Central memory CD8-positive, alpha-beta T cell (primary cell): ENCODE measurements at places on chromosomes 16 and 17.

DNA sequence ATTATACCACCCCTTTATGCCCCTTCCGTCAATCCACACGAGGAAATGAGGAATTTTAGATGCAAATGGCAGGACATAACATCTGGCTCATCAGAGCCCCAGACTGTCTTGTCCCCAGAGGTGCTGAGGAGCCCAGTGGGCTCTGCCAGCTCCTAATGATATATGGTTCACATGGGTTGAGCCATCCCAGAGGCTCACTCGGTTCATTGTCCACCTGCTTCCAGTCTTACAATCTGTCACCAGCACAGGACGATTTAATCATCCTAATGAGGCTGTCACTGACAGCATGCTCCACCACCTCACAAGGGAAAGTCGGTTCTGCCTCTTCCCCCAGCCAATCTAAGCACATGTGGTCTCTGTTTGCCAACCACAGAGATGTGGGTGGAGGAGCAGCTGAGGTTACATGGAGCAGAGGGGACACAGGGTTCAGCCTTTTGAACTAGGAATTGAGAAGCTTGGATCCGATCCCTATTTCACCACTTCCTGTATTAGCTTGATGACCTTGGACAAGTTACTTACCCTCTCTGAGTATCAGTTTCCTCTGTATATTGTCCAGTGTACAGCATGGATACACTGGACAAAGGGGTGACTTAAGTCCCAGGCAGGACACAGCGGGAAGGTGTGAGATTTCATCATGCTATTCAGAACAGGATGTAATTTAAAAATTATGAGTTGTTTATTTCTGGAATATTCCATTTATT lies 27.0 kb upstream of the DHX8 start:
- DNase-seq: no peak

- DNase-seq: no peak
Measured at GRCh38 chr16:2016407-2016922, 3.1 kb upstream of the NPW start.

GRCh38 chr16:77437859-77438258 lies 3.0 kb upstream of the ADAMTS18 start:
- no peak for DNase-seq

- DNase-seq: no peak
Measured at GRCh38 chr17:13024526-13025257, 6.9 kb upstream of the ELAC2 start.

GRCh38 chr17:59399914-59400313 lies 68.5 kb downstream of the YPEL2 start:
- DNase-seq: no peak

- DNase-seq: no peak
Measured at GRCh38 chr17:9110501-9110900, 89.2 kb downstream of the NTN1 start.

DNA sequence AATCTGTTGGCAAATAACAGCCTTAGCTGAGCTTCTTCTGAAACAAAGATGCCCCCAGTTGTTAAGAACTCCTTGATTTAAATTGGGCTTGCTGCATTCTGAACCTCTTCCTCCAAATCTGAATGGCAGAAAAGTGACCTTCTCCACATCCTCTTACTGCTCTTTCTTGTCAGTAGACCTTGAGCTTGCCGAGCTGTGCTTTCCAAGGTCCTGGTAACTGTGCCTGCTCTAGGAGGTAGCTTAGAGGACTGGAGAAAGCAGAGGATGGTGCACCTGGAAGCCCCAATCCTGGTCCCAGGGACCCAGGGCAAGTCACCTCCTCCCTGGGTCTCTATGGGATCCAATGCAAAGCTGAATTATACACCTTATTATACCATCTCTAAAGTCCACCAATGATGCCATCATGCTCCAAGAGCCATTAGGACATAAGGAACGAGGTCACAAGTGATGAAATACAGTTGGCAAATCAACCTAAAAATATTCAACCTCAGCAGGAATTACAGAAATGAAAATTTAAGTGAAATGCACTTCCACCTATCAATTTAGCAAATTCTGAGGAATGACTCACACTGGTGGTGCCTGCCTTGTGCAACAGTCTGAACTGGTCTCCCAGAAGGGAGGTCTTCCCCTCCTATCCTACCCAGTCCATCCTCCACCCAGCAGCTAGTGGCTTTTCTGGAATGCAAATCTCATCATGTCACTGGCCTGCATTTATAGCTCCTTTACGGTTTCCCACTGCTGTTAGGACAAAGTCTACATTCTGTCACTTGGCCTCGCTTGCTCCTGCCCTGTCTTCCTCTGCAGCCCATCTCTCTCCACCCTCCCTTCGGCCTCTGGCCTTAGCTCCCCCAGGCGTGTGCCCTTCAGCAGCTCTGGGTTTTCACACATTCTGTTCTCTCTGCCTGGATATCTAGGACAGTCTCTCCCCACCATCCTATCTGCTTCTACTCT lies 36.6 kb downstream of the TOM1L2 start:
- DNase-seq: no peak

GRCh38 chr16:18841833-18842525 lies 40.6 kb upstream of the ARL6IP1 start:
- no peak for DNase-seq

- no peak for DNase-seq
Measured at GRCh38 chr16:79069121-79069520, 531.4 kb downstream of the MAF start.

- DNase-seq: peak; percentile 8
Measured at GRCh38 chr17:83155128-83156121, 76.0 kb downstream of the METRNL start.

DNA sequence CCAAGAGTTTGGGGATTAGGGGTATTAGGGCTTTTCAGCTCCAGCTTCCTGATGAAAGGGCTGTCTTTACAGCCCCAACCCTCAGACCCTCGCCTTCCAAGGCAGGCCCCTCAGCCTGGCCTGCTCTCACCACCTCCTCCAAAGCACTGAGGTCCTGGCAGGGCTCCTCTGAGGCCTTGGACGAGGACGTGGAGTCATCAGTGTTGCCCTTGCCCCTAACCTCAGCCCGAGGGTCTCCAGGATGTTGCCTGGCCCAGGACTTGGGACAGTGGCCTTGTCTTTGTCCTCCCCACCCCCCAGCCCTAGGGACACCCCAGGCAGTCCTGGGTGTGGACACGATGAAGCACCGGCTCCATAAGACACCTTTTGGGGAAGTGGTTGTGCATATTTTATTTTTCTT lies 28.2 kb downstream of the B9D1 start:
- DNase-seq: no peak

DNA sequence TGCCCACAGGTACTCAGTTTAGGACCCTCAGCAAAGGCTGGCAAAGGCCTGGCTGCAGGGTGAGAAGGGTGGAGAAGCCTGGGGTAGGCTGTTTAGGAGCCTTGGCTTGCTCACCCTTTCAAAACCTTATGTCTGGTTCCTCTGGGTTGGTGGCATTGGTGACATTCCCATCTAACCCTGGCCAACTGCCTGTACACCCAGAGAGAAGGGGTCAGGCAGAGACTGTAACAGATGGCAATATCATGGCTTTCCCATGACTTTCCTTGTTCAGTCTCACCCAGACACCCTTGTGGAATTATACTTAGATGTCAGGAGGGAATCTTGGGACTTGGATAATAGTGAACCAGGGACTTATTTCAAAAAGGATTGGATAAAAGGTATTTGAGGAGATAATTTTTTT lies 18.5 kb upstream of the LLGL1 start:
- no peak for DNase-seq
